IPS DF 6.9 (cell line): ENCODE measurements at places on chromosomes 5 and 9.

DNA sequence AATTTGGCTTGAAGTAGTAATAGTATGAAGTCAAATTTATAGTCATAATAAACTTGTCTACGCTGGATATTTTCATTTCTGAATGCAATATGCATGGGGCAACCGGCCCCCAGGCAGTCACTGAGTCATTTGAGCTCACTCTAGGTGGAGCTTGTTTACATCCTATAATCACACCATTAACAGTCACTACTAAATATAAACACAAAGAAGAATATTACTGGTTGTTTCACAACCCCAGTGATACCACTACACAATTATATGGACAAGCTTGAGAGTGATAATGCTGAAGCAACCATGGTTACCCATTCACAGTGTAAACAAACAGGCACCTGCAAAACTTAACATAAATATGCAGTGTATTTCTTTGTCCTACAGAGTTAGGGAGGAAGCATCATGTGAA is 68.7 kb downstream of the MARCHF3 start:
- DNase-seq, result no peak

DNA sequence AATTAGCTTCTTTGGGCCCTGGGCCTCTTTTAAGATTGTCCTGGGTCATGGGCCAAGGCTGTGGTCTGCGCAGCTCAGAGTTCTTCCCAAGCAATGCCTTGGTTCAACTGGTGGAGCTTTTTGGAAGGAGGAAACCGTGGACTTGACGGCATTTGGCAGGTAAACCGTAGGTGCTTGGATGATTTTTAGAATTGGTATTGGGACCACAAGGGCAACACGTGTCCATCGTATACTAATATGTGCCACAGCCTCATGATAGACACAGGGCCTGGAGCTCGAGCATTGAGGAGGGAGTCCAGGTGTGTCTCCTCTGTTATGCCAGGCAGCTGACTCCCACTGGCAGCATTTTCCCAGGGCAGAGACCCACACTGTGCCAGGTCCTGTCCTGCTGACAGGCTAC is 120.9 kb upstream of the PITX1 start:
- no peak for DNase-seq

- DNase-seq, result no peak
Measured at GRCh38 chr9:7011395-7012067, 253.8 kb downstream of the KDM4C start.

GRCh38 chr5:150624334-150625163 is 15.9 kb upstream of the SYNPO start:
- DNase-seq, result no peak

DNA sequence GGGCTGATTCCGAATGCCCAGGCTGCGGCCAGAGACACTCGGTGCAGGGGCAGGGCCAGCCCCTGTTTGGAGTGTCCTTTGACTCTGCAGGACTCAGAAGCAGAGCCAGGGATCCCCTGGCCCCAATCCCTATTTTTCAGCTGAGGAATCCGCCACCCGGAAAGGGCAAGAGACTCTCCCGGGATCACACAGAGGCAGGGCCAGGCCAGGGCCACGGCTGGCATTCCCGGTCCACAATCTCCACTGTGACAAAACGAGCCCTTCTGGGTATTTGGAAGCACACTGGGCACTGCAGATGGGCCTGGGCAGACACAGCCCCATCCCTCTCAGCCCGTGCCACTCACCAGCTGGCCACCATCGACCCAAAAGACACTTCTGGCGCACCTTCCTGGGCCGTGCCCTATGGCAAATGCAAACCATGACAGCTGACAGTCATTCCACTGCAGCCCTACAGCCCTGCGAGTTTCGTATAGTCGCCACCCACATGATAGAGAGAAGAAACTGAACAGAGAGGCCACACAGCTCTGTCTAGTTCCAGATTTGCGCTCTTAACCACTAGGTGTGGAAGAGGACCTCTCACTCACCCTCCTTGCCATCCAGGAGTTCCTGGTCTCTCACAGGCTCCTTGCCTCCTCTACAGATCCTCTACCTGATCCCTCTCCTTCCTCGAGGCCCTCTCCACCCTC is 13.3 kb downstream of the NR5A1 start:
- DNase-seq, result no peak

GRCh38 chr5:41903382-41903891 is 707 bp upstream of the RIMOC1 start:
- no peak for DNase-seq

DNA sequence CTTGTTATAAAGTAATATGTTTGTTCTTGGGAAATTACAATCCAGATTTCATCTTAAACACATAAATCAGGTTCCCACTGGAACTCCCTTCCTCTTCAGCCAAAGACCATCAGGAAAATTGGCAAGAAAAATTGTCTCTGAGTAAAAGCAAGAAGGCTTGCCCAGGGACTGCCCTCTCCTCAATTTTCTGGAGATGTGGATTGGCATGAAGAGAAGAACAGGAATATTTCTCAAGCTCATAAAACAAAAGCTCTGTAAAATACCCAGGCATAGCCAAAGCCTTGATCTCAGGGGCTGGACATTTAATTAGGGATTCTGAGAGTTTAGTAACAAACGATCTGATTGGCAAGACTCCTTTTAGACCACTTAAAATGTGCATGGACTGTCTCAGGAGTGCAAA is 223.4 kb downstream of the ZNF608 start:
- DNase-seq, result no peak

GRCh38 chr9:133059623-133060022 is 2.2 kb upstream of the CEL start:
- DNase-seq, result no peak

- DNase-seq, result no peak
Measured at GRCh38 chr5:159894149-159894720, 22.0 kb upstream of the ADRA1B start.

DNA sequence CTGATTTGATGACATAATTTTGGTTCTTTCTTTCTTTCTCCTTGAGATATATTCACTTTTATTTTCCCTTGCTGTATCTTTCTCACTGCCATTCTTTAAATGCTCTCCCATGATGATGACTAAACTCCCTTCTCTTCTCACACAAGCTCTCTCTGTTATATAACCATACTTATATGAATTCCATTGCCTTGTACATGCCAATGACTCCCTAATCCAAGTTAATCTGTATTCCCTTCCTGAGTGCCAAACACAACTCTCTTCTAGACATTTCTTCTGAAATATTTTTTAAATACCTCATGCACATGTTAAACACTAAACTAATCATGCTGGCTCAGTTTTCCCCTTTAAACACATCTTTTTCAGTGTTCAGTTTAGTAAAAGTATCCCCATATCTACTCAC is 62.2 kb upstream of the ST8SIA4 start:
- no peak for DNase-seq

DNA sequence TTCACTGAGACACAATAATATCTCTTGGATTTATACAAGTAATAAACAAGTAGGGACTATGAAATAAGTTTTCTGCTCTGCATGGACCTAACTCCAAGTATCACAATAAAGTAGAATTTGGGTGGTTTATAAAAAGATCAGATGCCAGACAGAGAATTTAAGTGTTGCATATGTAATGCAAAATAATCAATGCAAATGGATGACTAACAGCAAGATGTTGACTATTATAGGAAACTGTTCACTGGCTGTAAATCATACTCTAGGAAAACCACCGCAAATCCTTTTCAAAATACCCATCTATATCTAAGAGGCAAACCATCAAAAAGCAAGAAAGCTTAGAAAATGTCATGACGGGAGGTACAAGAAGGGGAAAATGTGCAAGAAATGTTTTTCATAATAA is 539.8 kb upstream of the FAM174A start:
- DNase-seq, result no peak

GRCh38 chr5:32283539-32284377 is 29.0 kb downstream of the MTMR12 start:
- DNase-seq, result no peak

DNA sequence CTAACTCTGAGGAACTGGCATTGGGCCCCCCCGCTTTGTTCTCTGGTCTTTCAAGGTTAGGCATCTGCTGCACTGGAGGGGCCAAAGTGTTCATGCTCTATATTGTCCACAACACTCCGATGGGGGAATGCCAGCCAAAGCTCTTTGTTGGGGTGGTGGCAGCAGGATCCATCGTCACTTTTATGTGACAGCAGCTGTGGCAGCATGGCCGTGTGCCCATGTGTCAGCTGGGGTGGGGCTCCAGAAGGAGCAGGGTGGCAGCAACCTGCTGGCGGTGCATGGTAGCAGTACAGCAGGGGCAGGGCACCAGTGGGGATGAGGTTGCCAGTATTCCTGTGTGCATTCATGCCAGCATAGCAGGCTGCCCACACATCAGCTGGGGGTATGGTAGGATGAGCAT is 28.2 kb downstream of the ITGA2 start:
- DNase-seq, result no peak

- DNase-seq, result no peak
Measured at GRCh38 chr5:154342211-154342610, 103.6 kb upstream of the SAP30L start.

DNA sequence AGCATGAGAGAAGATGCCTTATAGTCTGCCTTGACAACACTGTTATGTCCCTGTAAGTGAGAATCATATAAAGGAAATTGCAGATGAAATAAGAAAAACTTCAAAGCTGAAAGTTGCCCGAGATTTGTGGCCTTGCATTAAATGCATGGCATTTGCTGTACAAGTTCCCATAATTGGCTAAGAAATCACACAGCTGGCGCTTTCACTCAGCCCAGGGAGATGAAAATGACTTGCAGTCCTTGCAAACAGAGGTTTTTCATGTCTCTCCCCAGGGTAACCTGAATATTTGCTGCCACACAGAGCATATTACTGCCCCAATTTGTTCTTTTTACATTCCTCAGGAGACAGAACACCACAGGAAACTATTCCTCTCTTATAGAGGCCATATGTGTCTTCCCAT is 174.8 kb downstream of the FAM114A2 start:
- no peak for DNase-seq

- DNase-seq, result no peak
Measured at GRCh38 chr5:178415353-178415752, 174.8 kb downstream of the COL23A1 start.

GRCh38 chr5:165334201-165334600 is 1828.8 kb downstream of the MAT2B start:
- no peak for DNase-seq

DNA sequence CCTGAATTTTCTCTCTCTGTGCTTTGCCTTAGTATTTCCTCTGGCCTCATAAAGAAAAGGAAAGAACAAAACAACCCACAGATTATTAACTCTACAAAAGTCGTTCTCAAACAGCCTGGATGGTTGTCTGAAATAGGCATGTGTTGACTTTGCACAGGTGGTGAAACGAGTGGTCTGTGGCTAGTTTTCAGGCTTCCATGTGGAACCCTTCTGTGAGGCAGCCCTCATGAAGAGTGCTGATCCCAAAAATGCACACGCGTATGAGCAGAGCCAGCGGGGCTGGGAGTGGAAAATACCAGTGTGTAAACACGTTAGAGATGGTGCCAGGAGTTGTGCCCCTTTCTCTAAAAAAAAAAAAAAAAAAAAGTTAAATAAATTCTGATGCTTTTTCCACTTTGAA is 4.9 kb upstream of the PSAT1 start:
- DNase-seq, result no peak

- DNase-seq, result no peak
Measured at GRCh38 chr5:176693477-176693851, 46.2 kb downstream of the TSPAN17 start.

GRCh38 chr9:131578731-131579504 is 33.6 kb downstream of the PRRT1B start:
- DNase-seq, result no peak

DNA sequence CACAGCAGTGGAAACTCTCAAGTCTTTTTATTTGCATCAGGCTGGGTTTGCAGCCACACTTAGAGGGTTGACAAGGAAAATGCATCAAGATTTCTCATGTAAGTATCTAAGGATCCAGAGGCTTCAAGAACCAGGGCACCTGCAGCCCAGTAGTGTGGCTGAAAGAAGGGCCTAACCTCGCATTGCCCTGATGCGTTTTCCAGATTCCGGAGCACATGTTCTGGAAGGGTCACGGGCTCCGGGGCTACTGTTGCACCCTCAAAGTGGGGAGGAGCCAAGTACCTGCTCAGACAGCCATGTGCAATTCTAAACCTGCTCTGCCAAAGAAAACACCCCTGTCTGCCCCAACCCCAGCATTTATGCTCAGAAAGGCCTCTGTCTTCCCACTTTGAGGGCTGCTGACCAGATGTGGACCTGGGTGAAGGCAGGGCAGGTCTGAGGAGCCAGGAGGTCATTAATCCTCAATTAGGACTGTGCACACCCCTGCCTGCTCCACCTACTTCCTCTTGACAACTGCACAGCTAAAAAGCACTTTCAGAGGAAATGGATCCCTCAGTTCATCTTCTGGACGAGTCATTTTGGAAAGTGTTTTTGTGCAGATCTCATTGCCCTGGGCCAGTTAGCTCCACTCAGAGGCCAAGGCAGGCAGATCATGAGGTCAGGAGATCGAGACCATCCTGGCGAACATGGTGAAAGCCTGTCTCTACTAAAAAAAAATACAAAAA is 110.7 kb downstream of the SAXO1 start:
- no peak for DNase-seq

DNA sequence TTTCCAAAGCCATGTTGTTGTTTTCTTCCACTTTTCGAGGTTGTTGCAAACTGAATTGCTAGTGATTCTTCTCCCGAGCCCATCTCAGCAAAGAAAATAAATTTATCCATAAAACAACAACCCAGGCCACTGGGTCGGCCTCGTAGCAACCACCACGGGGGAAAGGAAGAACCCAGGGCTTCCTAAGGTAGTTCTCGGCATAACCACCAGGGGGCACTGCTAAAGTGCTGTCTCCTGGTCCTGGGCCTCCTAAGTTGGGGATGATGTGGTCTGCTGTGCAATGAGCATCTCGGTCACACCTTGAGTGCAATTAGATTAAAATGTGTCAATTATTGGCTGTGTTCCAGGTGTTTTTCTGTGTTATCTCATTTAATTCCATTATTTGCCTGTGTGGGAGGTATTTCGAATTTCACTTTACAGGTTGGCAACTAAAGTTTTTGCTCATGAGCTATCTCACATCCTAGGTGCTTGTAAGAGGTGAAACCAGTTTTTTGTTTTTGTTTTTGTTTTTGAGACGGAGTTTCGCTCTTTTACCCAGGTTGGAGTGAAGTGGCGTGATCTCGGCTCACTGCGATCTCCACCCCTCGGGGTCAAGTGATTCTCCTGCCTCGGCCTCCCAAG is 102.8 kb upstream of the DAP start:
- peak; percentile 57 for DNase-seq

DNA sequence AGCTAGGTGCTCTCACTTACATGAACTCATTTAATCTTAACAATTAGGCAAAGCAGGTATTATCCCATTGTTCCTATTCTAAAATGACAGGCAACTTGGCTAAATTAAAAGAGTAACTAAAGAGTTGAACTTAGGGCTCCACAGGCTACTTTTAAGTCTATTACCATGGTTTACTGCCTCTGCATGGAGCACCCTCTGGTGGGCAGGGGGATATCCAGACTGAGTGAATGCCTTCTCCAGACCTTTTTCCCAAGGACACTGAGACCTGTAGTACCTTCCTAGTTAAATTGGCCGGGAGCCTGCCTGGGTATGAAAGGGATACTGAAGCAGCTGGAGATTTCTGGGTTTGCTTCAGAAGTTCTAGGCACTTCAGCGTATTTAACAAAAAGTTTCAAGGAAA is 238.1 kb downstream of the ELAVL2 start:
- DNase-seq, result no peak

DNA sequence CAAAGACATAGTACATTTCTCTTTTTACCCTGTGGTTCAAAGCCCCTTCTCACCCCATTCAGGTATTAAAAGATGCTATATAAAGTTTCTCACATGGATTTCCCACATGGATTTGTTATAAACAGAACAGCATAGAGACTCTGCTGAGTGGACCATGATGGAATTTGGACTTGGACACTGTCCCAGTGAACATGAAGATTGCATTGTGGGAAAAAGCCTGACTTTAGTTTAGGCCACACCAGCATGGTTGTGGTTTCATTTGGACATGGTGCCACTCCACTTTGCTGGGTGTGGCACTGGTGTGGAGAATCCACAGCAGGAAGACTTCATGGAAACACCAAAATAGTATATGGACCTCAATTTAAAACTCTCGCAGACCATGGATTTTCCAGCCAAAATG is 124.6 kb downstream of the ARHGAP26 start:
- DNase-seq, result no peak
